Colonic mucosa (tissue), 4 donors: ENCODE measurements at places on chromosomes 1 and 21. TPM values are rescaled to one million over a fixed set of nuclear protein-coding genes. Genes with fewer than 3 reads are reported as not detected.

LCE1A gene
- not detected for total RNA-seq

INAVA gene
- 167 TPM for total RNA-seq

NTNG1 gene
- 0.30 TPM for total RNA-seq

LCE1F gene
- total RNA-seq: not detected

BROX gene
- 56.8 TPM for total RNA-seq
